ENCODE measurements at places on chromosomes 3 and 15.
A peak's percentile ranks its signal among the peaks of the same experiment; 100 is the strongest.

GRCh38 chr3:184005941-184006507, 11.7 kb downstream of the ABCC5 start:
- peak; percentile 97 for ATAC-seq

DNA sequence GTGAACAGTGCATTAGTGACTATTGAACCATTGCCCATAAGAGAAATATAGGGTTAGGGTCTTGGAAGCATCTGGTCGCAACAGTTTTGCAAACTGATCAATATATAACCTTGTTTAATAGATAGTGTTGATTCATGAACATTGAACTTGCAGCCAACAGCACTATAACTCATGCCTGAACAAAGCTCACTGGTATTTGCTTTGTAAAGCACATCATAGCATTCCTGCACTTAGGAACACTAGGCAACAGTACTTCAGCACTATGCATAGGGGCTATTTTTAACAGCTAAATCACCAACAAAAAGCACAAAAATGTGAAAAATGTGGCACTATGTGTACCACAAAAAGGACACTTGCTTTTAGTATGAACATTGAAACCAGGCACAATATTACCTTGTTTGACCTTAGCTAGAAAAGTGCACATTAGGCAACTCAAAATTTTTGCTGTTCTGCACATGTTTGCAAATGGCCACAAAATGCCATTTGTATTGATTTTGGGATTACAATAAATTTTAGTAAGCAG, 68.0 kb downstream of the OXNAD1 start:
- no peak for ATAC-seq

- ATAC-seq, result peak; percentile 73
These were observed 56.7 kb upstream of the TSC22D2 start for GRCh38 chr3:150351398-150351797.

DNA sequence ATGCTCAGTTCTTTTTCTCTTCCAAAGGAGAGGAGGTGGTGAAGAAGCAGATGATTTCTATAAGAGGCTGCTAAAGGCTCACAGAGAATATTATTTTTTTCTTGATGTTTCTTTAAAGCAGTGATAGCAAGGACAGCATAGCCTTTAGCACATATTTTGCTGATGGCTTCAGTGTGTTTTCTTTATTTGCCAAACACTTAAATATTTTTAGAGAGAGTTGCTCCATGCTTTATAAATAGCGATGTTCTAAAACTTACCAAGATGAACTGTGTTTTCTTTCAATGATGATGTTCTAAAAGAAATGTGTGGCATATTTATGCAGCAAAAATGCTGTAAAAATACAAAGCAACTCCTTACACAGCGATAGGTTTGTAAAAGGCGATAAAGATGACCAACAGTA, 11.8 kb upstream of the KCNAB1 start:
- no peak for ATAC-seq

GRCh38 chr15:98774756-98775497, 126.6 kb downstream of the IGF1R start:
- peak; percentile 80 for ATAC-seq

- no peak for ATAC-seq
These were observed 7.7 kb upstream of the IVD start for GRCh38 chr15:40397688-40398412.

- ATAC-seq, result no peak
These were observed 21.6 kb downstream of the SHOX2 start for GRCh38 chr3:158084651-158085050.

DNA sequence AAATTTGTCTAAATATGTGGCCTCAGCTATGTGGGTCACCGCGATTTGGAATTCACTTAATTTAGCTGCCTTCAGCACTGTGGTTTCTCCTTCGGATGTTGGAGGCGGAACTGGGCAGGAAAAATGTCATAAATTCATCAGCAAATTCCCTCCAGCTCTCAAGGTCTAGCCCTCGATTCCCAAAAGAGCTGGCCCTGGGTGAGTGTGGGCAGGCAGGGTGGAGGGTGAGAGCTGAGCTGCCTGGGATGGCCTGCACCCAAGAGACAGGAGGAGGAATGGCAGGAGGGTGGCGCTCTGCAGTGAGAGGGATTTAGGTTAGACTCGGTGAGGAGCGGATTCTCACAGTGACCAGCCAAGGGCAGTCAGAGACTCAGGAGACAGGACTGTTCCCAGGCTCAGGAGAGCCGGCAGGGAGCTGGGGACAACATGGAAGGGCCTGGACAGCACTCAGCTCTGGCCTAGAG, 57.1 kb downstream of the FEM1B start:
- no peak for ATAC-seq

- no peak for ATAC-seq
These were observed 11.9 kb downstream of the GTPBP8 start for GRCh38 chr3:113002679-113003078.

GRCh38 chr3:187185759-187186158, 11.5 kb upstream of the RTP1 start:
- no peak for ATAC-seq

DNA sequence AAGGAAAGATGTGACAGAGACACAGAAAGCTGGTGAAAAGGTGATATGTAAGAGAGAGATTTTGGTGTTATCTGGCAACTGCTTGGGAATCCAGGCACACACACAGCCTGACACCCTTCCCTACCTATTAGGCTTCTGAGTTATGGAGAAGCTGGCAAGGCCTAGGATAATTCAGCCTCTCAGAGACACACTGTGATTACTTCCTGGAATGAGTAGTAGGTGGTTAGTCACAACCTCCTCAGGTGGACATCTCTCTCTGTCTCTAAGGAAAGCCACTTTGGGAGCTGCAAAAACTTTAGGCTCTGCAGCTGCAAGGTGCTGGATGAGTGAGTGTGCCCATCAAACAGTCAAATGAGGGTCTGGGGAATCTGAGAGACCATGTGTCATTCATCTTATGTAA, 201.9 kb downstream of the PDCD6IP start:
- ATAC-seq, result peak; percentile 87

DNA sequence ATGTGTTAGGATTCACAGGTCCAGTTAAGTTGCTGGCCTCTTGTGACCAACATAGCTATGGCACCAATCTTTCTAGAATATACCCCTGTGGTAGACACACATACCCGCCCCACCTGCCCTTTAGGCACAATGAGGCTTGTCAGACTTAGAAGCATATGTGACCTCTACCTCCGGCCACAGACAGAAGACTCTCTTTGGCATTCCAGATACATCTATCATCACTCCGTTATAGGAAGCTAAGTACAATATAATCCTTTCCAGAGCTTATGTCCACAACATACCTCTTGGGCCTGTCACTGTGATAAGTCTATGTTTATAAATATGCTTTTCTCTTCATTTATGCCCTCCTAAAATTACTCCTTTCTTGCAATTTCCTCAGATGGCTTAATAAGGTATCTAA, 39.8 kb downstream of the CD47 start:
- peak; percentile 13 for ATAC-seq

DNA sequence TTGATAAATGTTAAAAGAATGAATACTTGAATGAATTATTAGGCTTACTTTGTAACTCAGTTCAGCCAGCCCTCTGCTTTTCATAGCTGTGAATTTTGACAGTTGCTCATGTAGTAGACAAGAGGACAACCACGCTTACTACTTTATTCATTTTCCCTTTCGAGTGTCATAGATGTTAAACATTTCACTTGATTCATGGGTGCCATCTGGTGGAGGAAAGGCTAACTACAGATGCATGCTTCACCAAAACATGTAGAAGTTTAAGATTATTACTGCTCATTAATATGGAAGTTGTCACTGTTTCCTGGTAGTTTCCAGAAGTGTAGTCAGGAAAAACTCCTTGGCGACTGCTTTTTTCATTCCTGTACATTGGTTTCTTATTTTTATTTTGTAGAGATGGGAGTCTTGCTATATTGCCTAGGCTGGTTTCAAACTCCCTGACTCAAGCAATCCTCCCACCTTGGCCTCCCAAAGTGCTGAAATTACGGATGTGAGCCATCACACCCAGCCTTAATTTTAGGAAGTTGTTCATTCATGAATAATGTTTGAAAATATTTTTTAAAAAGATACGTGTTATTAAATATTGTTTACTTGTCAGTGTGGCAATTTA, 163.2 kb downstream of the B3GALNT1 start:
- ATAC-seq, result peak; percentile 71

GRCh38 chr3:30626443-30627180, 20.2 kb downstream of the TGFBR2 start:
- peak; percentile 66 for ATAC-seq

DNA sequence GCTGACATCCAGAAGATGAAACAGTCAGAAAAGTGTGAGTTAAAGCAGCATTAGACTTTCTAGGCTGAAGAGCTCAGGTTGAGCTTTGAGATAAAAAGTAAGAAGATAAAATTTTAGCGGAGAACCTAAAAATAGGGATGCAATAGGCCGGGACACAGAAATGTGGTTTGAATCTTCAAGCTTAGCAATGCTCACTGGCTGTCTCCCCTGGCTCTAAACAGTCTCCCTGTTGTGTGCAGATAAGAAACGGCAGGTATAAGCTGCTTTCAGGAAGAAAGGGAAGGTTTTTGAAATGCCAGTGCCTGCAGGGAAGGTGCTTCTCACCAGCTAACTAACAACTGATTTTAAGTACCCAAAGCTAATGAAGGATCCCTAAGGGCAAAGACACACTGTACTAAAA, 718.7 kb upstream of the SGO1 start:
- ATAC-seq, result no peak

DNA sequence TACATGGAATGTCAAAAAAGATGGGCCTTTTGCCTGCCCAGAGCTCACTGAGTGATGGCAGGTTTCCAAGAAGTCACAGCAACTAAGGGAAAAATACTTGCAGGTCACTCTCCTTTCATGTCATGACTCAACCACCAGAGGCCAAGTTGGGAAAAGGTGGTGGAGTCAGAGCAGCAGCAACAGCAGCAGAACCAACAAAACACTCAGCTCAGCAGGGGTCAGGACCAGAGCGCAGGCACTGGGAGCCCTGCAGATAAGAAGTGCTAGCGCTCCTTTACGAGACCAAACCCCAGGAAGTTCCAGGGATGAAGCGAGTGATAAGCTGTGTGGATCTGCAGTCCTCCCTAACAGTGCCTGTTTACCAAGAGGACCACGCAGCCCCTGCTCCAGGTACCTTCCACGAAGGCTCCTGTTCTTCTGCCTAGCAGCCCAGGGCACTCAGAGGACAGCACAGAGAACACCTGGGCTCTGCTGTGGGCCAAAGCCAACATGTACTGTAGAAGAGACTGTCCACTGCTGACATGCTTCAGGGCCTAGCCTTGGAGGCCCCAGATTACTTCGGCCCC, 26.0 kb downstream of the POC1A start:
- ATAC-seq, result peak; percentile 11

DNA sequence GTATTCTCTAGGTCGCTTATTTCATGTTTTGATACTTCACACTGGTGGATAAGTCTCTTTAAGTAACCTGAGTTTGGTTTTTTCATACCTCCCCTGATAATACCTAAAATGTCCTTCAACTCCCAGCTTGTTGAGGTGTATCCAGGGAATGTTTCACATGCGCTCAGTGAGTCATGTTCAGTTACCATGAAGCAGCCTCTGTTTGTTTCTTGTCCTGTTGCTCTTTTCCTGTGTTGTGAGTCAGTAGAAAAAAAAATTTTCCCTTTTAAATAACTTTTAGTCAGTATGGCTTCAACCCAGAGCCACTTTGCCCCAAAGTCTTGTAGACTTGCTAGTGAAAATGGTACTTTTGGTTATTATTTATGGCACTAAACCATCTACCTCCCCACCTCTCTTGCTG, 278.4 kb upstream of the ZPLD1 start:
- ATAC-seq, result peak; percentile 92

DNA sequence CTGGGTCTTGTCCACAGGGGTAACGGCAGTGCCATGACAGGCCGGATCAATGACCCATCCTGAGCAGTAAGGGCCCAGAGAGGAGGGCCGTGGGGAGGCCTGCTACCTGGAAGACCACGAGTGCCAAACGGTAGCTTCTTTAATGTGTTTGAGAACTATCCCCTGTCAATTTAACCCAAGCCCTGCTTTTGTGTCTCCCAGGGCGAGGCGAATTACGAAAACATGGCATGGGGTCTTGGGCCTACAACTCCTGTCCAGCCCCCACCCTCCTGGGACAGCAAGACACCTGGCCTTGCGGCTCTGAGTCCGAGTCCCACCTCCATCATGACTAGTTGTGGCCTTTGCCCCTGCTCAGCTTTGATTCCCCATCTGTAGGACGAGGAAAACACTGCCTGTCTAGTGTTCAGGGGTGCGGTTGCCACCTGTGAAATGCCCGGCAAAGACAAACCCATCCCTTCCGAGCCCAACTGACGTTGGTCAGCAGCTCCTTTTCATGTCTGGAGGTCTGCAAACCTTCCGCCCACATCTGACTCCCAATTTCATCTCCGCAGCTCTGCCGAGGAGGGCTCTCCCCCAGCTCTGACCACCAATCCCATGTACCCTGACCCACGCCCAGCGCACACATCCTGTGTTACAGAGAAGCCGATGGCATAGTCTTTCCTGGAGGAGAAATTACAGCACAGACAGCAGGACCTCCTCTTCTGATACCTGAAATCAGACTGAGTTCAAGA, 28.9 kb upstream of the SNRPA1 start:
- ATAC-seq, result no peak

DNA sequence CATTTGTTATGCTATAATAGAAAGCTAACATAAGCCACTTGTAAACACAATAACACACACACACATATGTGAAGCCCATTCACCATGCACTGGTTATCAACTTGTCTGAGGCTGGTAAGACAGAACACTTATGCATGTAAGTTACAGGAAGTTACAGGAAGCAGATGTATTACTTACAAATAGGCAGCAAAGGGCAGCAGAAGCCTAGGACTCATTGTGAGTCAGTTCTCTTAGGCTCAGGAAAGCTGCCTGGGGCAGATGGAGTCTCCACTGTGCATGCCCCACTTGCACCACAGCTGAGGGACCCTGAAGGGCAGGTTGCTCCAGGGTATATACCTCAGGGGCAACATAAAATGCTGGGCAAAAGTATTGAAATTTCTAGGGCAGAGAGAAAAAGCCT, 748.8 kb upstream of the CCDC54 start:
- no peak for ATAC-seq

- peak; percentile 83 for ATAC-seq
These were observed 46.8 kb upstream of the VPS8 start for GRCh38 chr3:184765047-184765729.

- ATAC-seq, result no peak
These were observed 11.3 kb downstream of the PLA2G4D start for GRCh38 chr15:42082823-42083604.

DNA sequence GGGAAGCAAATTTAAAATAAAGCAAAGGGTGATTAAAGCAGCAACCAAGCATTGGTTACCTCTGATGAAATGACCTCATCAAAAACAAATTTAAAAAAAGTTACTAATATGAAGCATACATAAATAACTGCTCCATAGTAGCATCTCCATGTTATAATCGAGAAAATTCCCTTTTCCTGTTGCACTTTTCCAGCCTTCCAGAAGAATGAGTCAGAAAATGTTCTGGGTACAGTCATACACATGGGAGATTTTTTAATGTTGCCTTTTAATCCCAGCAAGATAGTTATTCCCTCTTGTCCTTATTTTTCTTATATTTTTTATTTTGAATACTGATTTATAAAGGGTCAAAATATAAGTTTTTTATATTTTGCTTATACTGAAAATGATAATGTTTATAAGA, 2.6 kb upstream of the TMCO5A start:
- no peak for ATAC-seq
